ENCODE measurements at places on chromosomes 16 and 17.
A peak's percentile ranks its signal among the peaks of the same experiment; 100 is the strongest.

GRCh38 chr17:52451294-52451861 is 292.9 kb upstream of the CA10 start:
- no peak for DNase-seq

GRCh38 chr17:34347063-34347462 is 9.2 kb upstream of the CCL13 start:
- no peak for DNase-seq

DNA sequence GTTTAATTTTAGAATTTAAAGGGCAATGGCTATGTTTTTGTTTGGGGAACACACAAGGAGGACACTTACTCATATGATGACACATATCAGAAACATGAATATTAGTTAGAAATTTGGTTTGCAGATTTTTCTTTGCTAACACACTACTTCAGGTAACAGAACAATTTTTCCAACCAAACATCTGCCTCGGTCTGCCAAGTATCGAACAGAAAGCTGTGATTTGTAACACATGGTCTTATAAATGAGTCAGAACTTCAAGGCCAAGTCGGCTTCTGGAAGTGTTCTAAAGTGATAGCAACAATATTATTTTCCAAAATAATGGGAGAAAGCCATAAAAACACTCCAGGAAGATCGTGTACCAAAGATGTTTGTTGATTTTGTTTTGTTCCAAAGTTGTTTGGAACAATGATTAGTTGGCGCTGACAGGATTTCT is 75.9 kb upstream of the PMFBP1 start:
- peak; percentile 11 for DNase-seq

DNA sequence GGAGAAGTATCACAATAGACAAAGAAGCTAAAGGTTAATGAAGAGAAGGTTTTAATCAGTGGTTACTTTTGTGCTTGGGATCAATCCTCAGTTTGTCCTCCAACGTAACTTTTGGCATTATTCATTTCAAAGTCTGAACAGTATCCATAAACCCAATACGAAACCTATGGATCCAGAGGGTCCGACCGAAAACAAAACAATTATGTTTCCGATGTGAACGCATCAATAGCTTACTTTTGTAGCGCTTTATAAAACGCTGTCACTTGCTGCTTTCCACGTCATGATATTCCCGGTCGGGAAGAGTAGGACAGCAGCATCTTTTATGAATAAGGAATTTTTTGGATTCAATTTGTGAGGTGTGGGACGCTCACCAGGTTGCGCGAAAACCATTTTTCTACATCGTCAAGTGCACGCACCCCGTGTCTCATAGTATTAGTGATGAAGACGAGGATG is 383.8 kb downstream of the ZFHX3 start:
- DNase-seq, result peak; percentile 9

DNA sequence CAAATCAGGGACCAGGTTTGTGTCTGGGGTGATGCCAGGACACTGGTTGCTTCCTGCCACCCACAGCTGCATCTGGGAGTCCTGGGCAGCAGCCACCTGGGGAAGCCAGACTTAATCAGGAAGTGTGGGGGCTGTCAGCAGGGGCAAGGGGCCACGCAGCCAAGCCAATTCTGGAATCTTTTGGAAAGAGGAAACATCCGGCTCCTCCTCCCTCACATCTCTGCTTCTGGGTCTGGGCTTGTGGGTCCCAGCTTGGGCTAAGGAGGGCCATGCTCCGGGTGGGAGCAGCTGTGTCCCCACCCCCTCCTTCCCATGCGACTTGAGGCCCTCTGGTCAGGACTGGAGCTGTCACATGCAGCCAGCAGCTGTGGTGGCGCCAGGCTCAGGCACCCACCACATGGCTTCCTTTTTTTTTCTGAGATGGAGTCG is 37.0 kb upstream of the CCDC182 start:
- no peak for DNase-seq
